ENCODE measurements at places on chromosomes 13 and 19.
A peak's percentile ranks its signal among the peaks of the same experiment; 100 is the strongest.

- DNase-seq: no peak
Observed at GRCh38 chr13:79749566-79749965, 268.6 kb downstream of the NDFIP2 start.

DNA sequence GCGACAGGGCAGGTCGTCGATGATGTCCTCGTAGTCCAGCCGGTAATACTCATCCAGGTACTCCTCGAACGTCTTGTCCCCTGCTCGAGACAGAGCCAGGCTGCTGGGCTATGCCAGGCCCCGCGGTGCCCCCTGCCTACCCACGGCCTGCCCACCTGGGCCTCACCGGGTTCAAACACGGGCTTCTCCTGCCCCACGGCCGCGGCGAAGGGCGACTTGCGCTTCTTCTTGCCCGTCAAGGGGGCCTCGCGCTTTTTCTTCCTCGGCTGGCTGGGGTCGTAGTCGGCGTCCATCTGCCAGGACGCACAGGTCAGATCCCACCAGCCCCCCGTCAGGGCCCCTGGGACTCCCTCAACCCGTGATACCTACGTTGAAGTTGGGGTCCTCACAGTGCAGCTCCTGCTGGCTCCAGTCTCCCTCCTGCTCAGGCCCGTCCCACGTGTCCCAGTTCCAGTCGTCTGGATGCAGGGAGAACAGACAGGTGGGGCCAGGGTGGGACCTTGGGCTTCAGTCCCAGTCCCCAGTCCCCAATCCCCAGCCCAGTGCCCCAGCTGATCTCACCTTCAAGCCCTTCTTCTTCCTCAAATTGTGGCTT lies 8.1 kb downstream of the KRI1 start:
- DNase-seq: no peak

- DNase-seq: no peak
Observed at GRCh38 chr19:48961673-48962028, 3.5 kb upstream of the FTL start.

GRCh38 chr13:66933994-66934393 lies 296.1 kb downstream of the PCDH9 start:
- no peak for DNase-seq

- no peak for DNase-seq
Observed at GRCh38 chr13:45821811-45822210, 29.7 kb downstream of the SIAH3 start.

GRCh38 chr13:35179494-35179893 lies 237.4 kb downstream of the NBEA start:
- DNase-seq: no peak

DNA sequence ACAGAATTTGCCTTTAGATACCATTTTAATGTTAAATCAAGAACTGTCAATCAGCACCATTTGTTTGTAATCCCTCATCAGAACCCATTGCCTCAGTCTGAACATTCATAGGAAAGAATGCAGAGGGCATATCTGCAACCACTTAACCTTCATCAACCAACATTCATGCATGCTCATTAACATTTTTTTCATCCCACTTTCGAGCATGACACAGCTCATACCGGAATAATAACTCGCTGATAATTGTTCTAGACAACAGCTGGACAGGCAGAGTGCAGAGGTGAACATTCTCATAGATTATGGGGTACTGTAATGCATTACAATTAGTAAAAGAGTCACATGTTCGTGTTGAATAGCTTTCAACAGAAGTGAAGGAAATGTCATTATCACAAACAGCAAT lies 216.8 kb downstream of the DIAPH3 start:
- no peak for DNase-seq

DNA sequence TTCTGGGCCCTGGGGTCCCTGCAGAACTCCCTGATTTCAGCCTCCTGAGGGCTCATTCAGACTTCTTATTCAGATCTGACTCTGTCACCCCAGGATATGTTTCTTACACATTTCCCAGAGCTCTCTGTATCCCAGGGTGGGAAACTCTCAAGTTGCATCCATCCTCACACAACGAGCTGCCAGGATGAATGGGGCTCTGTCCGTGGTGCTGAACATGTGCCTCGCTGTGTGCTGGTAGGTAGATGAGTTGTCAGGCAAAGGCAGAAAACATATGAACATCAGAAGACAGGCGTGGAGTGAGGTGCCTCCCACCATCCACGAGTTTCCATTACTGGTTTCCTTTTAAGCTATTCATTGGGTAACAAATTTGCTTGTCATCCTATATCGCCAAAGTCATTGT lies 11.4 kb upstream of the IGFL1 start:
- no peak for DNase-seq

GRCh38 chr19:52464798-52465470 lies 11.6 kb downstream of the ZNF578 start:
- DNase-seq: no peak

DNA sequence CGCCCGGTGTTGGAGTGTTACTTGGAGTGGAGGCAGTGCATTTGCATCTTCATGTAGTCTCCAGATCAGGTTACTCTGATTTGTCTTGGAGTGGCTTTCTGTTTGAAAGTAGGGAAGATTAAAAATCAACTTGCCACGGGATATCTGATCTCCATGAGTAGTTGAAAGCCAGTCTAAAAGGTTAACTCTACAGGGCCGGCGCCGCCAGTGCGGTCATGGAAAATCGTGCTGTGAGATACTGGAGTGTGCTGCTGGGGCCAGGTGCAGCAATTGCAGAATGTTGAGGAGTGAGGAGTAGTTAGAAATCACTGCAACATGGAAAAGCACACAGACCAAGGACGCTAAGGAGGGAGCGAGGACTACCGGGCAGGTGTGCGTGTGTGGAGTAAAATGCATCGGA lies 175.0 kb downstream of the STK24 start:
- DNase-seq: no peak

GRCh38 chr13:93227280-93227877 lies 772 bp downstream of the GPC6 start:
- peak; percentile 76 for DNase-seq

- DNase-seq: peak; percentile 57
Observed at GRCh38 chr13:32426990-32427851, 709 bp downstream of the N4BP2L1 start.

GRCh38 chr19:14519860-14520407 lies 1.7 kb upstream of the DNAJB1 start:
- peak; percentile 57 for DNase-seq

DNA sequence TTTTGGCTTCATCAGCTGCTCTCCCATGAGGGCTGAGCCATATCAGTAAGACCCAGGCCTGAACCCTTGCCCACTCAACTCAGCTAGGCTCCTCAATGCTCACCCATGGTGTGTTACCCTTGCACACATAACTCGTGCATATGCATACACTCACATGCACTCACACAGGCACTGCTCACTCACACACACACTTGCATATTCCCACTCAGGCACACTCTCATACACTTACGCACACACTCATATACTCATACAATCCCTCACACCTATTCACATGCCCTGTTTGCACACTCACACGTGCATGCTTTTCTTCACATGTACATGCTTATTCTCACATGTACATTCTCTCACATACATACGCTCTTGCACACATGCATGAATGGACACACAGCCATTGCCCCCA lies 93.8 kb downstream of the SLC7A1 start:
- DNase-seq: no peak

DNA sequence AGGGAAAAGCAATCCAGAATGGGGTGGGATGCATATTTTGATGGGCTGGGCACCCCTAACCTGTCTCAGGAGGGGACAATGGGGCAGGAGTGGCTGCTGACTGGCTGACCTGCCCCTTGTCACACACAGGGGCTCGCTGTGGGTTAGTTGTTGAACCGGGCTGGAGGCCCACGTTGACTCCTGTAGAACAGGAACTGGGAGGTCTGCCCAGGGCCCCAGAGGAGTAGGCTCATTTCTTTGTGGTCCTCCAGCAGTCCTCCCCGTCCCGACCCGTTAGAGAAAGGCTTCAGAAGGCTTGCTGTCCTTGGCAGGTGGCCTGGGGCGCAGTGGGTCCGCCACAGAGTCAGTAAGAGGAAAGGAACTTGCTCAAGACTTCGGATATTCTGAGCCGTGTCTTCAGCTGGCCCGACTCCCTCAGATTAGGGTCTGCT lies 70.1 kb downstream of the COL4A1 start:
- no peak for DNase-seq

DNA sequence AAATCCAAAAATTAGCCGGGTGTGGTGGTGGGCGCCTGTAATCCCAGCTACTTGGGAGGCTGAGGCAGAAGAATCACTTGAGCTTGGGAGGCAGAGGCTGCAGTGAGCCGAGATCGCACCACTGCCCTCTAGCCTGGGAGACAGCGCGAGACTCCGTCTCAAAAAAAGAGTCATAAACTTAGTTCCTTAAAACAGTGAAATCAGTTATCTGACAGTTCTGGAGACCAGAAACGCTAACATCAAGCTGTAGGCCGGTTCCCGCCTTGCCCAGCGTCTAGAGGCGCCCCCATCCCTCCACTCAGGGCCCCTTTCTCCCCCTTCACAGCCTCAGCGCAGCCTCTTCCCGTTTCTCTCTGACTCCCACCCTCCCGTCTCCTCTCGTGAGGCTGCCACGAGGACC lies 11.9 kb downstream of the ADAT3 start:
- no peak for DNase-seq

DNA sequence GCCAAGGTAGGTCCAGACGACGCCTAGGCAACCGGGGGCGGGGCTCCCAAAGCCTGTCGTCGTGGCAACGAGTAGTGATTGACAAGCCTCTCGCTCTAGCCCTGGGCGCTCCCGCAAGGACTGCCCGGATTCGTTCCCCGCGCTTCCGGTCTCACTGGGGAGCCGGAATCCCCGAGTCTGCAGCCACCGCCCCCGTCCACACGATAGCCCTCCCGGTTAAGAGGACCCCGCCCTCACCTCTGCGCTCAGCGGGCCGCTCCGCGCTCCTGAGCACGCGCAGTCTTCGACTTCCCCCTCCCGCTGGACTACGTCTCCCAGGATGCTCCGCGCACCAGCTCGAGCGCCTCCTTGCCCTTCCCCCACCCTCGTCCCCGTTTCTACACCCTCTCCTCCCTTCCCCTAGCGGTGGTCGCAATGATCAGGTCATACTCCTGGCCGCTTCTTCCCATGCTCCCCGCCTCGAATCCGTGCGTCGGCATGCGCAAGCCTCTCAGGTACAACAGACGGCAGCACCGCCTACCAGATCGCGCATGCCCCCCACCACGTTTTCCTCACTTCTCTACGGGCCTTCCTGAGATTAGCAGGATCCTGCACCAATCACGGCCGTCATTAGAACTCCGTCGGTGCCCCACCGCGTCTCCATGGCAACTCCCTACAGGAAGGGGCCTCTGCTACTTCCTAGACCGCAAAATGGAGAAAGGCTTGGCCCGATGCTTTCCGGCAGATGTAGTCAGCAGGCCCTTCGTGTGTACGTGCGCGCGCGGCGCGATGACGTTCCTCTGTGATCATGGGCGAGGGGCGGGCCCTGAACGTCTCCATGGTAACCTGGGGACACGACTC lies at the start of gene MZF1:
Gene MZF1, minus strand, starts transcription at position 518 of the 840 bp plus-strand sequence. CDS start 1,946 bp downstream, outside the sequence.
- DNase-seq: peak; percentile 100

DNA sequence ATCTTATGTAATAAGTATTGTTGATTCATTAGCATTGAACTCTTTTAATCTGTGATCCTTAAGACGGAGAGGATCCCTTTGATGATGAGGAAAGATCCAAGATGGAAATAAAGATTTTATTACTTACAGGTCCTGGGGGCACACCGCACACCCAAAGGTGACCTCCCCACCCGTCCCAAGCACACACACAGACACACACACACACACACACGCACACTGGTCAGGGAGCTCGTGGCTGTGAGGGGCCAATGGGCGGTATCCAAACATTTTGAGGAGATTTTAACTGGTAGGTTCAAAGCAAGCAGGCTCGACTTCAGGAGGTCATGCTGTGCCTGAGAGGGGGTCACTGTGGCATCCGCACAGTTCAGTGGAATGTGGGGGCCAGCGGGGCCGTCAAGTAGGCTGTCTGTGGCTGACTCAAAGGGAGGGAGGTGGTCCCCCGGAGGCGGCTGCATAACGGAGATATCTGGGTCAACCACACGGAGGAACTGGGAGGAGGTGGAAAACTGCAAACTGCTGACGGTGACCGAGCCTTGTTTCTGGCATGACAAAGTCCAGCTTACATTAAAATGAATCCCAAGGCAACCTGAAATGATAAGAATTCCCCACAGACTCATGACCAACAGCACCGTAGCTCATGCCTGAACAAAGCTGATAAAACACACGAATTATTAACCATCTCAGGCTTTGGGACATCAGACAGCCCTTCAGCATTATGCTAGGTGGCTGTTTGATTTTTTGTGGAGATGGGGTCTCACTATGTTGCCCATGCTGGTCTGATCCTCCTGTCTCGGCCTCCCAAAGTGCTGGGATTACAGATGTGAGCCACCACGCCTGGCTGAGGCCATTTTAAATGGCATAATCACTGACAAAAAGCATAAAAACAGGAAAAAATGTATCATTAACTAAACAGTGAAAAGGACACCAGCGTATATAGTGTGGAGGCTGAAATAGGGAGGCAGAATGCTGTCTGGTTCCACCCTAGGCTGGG lies 20.9 kb upstream of the SIGLEC11 start:
- peak; percentile 32 for DNase-seq

DNA sequence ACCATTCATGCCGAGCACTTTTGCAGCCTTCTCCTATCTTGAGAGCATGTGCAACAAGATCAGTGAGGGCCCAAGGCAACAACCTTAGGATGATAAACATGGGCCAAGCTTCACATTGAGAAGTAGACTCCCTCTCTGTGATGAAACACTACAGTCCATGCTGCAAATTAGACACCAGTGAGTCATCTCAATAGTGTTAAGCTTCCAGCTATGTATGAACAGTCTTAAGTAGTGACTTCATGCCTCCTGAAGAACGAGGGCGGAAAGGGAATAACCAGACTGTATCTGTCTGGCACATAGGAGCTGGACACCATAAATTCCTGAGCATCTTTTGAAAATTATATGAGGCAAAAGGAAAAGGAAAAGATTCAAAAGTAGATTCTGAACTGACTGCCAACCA lies 309.9 kb upstream of the SLITRK1 start:
- DNase-seq: no peak

DNA sequence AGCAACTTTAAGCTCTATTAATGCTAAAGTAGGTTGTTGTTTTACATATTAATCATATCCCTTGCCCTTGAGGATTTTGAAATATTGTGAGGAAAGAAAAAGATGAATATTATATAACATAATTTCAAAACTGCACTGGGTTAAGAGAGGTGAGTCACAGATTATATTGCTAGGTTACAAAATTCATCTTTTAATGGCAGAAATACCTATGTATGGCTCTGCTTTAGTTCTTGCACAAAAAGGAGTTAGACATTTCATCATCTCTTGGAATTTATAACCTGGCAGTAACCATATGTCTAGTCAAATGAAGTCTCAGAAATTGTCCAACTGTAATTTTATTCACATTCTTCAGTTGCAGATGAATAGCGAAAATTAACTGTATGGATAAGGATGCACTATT lies 2041.1 kb downstream of the OLFM4 start:
- DNase-seq: no peak

DNA sequence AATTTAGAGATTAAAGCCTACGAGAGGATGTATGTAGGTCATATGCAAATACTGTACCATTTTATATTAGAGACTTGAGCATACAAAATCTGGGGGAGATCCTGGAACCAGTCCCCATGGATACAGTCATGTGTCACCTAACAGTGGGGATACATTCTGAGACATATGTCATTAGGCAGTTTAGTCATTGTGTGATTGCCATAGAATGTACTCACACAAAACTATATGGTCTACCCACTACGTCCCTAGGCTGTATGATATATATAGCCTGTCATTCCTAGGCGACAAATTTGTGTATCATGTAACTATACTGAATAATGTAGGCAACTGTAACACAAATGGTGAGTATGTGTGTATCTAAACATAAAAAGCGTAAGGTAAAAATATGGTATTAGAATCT lies 62.8 kb downstream of the WDFY2 start:
- DNase-seq: no peak
